Left forelimb (tissue), 1 donor: ENCODE measurements at places on chromosomes 7 and 10.

DNA sequence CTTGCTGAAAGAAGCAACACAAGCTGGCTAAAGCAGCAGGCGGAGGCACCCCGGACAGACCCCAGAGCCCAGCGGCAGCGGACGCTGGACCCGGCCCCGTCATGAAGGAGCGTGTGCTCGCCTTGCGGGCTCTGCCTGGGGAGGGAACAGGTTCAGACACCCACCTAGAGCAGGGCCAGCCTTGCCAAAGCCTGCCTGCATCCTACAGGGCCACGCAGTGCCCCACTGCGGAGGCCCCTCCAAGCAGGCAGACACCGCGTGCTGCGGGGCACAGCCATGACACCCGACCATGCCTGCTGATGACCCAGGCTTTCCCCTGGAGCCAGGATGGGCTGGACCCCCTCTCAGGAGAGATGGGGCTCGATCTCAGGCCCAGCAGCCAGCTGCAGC is 91.7 kb downstream of the MAD1L1 start:
- DNase-seq, result no peak

DNA sequence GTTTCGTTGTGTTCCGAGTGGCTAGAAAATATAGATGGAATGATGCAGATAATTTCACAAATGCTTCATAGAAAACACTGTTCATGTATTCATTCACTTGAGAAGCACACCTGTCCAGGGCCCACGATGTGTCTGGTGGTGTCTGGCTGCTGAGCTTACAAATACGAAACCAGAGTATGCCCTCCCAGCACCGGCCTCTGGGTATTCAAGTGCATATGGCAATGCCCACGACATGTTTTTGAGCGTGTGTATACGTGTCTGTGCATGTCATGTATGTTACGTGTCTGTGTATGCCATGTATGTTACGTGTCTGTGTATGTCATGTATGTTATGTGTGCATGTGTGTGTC is 37.9 kb downstream of the IL2RA start:
- no peak for DNase-seq

GRCh38 chr10:102994531-102995295 is 76.6 kb downstream of the CNNM2 start:
- no peak for DNase-seq

- DNase-seq, result peak; percentile 68
Observed at GRCh38 chr7:27193335-27194001, 6.4 kb downstream of the HOXA13 start.

GRCh38 chr10:72692994-72693781 is 1.2 kb downstream of the MCU start:
- DNase-seq, result no peak

DNA sequence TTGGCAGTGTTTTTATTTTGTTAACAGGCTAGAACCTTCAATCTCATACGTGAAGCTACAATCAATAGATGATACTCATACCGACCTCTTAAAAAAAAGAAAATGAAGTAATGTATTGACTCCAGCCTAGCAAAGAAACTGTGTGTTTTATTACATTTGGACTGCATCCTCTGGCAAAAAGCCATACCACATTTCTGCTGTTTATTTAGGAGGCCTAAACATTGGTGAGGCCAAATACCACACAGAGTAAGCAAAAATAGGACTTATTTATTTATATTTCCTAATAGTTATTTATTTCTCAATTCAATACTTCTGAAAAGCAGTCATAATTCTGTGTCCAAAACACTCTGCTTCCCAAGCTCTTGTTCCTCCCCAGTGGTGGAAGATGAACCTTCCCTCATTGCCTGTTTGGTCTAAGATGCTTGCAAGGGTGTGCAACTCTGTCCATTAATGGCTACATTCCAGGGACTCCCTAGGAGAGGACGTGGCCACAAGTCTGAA is 398.8 kb upstream of the KLF6 start:
- no peak for DNase-seq

GRCh38 chr10:79148452-79149344 is 79.9 kb downstream of the ZMIZ1 start:
- no peak for DNase-seq

- DNase-seq, result no peak
Observed at GRCh38 chr7:97390915-97391593, 273.6 kb downstream of the SDHAF3 start.

DNA sequence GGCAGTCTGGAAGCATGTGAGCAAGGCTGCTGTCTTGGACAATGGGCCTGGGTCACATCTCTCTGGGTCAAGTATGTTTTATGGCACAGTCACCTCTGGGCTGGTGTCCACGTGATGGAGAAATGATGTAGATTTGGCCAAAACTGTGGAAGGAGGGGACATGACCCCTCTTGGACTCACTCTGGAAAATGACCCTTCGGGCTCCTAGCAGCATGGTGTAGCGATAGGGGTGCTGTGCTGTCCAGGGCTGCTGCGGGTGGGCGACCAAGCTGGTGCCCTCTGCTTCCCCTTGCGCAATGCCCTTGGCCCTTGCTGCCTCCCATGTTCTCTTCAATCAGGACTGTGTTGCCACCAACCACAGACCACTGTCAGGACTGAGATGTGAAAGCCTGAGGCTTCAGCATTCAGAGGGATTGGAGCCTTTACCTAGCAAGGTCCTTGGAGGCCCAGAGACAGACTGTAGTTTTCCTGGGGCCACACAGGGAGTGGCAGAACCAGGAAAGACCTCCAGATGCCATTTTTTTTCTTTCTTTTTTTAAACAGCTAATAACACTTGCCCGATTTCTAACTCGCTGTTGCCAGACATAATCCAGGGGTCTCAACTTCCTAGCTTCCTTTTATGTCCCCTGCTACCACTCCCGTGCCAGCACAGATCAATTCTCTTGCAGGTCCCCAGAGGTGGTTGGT is 6.1 kb downstream of the CYP26A1 start:
- peak; percentile 42 for DNase-seq
